ENCODE measurements at places on chromosomes 5 and 9.

DNA sequence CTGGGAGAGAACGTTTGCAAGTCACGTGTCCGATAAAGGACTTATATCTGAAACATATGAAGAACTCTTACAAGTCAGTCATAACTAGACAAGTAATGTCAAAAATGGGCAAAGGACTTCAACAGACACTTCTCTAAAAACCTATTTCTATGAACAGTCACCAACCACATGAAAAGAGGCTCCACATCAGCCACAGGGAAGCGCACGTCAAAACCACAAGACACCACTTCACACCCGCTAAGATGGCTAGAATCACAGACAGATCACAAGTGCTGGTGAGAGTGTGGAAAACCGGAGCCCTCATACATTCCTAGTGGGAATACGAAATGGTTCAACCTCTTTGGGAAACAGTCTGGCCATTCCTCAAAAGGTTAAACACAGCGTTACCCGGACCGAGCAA, 11.5 kb upstream of the CARD9 start:
- no peak for DNase-seq

GRCh38 chr9:84325347-84325973, 15.1 kb downstream of the SLC28A3 start:
- DNase-seq, result peak; percentile 11

DNA sequence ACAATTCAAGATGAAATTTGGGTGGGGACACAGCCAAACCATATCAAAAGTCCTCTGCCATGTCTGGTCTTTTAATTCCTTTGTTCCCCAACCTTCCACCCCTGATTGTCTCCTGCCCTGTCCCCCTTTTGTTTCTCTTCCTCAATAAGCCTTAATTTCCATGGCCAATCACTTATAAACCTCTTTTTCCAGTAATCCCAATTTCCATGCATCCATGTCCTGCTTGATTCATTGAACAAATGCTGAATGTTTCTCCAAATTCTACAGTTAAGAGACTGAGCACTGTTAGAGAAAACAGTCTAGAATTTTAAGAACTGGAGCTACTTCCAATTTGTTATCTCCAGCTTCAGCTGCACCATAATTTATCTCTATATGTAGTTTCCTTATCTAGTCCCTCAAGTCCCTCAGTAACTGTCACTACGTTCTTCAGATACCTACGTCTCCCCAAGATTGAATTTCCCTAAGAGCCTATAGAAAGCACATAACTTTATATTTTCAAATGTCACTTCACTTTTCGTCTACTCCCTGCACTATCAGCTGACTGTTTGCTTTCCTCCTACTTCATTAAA, 34.2 kb downstream of the TARS1 start:
- peak; percentile 14 for DNase-seq

DNA sequence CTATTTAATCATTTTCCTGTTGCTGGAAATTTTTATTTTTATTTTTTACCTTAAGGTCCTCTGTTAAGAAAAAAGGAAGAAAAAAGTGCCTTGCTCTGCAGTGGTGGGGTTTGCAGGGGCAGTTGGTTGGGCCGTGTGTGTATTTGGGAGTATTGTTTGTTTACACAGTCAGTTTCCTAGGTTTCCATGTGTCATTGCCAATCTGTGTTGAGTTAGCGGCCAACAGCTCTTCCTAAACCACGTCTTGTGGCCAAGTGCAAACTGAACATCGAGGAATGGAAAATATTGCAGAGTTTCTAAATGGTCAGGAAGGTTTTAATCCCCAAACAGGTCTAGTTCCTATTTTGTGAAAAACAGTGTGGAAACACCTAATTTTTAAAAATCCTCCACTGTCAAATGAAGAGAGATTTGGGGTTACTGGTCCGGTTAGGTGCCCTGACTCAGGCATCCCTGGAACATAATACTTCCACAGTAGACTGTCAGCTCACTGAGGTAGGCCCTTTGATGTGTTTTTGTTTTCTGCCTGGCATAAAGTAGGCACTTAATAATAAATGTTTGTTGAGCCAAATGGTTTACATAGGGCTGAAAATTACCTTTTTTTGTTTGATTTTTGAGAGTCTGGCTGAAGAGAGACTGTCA, 37.0 kb downstream of the MAMDC2 start:
- DNase-seq, result no peak

DNA sequence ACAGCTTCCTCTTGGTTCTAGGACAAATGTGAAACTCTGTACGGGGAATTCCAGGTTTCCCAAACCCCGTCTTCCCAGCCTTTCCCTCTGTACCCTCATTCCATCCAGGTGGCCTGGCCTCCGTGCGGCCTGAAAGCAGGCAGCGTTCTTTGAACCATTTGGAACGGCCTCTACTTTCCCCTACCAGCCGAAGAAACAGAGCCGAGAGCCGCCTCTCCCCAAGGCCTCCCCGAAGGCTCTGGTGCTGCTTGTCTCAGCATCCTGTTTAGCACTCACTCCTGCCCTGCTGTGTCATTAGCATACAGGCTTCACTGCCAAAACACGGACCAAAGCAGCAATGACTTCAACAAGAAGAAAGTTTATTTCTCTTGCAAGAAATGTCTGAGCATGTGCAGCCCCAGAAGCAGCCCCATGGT, 137.7 kb downstream of the HSD17B3 start:
- DNase-seq, result no peak

- DNase-seq, result no peak
Measured at GRCh38 chr5:74282490-74282889, 358.0 kb downstream of the ENC1 start.

GRCh38 chr9:91995000-91995655, 45.1 kb upstream of the ROR2 start:
- DNase-seq, result no peak

DNA sequence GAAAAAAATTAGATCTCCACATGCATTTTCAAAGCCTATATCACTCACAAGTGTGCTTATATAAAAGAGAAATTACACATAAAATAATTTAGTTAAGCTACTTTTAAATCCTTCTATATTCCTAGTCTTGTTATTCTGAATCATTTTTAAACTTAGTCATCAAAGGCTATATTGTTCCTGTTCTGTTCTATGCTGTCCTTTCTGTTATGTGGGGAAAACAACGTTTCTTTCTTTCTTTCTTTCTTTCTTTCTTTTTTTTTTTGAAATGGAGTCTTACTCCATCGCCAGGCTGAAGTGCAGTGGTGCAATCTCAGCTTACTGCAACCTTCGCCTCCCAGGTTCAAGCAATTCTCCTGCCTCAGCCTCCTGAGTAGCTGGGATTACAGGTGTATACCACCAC, 389.2 kb upstream of the FTMT start:
- no peak for DNase-seq

DNA sequence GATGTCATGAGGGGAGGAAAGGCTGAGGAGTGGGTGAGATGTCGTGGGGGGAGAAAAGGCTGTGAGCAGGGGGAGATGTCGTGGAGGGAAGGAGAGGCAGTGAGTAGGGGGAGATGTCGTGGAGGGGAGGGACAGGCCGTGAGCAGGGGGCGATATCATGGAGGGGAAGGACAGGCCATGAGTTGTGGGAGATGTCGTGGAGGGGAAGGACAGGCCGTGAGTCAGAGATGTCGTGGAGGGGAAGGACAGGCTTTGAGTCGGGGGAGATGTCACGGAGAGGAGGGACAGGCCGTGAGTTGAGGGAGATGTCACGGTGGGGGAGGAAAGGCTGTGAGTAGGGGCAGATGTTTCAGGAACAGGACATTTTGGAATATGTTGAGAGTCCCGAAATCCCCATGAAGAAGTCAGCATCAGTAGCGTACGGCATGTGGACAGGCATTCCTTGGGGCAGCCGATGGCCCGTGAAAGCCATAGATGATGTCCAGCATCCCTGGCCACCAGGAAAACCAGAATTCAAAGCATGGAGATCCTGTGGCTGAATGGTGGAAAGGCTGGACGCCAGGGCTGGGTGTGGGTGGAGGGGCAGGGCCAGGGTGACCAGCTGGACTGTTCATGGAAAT, 8.3 kb upstream of the SLC6A19 start:
- DNase-seq, result no peak
